Fibroblast of skin of right quadriceps (primary cell): ENCODE measurements at places on chromosomes 11 and 22.
A peak's percentile ranks its signal among the peaks of the same experiment; 100 is the strongest.

DNA sequence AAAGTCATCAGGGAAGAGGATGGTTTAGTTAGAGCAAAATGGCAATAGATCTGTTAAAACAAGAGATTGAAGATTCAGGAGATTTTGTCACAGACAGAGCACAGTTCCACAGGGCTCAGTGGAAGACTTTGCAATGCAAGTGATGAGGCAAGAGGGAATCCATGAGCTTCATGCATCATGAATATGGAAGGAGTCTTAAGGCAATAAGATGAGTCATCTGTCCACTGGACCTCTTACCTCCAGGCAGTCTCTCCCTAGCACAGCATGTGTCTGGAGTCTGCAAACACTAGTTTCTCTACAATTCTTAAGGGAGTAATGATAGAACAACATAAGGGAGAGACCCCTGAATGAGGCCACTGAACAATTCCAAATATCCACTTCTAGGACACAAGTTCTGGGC lies 245.7 kb downstream of the NXPE2 start:
- no peak for DNase-seq

DNA sequence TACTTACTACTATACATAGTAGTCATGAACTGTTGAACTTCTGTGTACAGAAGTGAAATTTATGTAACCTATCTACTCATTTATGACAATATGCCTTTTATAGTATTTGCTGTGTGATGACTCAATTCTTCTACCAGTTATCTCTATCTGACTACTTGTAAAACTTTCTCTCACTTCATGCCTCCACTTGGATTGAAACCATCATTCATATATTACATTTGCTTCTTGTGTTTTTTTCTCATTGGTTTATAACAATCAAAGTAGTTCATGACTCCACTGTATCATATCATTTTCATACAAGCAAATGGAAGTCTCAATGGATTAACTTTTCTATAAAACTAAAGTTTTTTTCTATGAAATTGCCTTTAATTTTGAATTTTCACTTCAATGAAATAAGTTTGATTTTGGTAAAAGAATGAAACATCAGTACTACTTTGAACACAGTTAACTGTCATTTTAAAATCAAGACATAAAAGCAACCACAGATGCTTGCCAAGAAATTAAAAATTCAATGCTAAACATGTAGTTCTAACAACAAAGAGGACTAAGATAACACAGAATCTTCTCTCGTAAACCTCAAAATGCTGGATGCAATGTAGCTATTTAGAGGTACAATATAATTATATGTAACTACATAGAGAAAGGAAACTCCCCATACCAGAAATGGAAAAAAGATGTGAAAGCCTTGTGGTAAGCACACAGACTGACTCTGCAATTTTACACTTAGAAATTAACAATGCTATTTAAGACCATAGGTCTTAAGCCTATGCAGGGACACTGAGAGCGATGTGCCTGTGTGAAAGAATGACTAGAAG lies 27.6 kb upstream of the EXPH5 start:
- DNase-seq, result peak; percentile 22

DNA sequence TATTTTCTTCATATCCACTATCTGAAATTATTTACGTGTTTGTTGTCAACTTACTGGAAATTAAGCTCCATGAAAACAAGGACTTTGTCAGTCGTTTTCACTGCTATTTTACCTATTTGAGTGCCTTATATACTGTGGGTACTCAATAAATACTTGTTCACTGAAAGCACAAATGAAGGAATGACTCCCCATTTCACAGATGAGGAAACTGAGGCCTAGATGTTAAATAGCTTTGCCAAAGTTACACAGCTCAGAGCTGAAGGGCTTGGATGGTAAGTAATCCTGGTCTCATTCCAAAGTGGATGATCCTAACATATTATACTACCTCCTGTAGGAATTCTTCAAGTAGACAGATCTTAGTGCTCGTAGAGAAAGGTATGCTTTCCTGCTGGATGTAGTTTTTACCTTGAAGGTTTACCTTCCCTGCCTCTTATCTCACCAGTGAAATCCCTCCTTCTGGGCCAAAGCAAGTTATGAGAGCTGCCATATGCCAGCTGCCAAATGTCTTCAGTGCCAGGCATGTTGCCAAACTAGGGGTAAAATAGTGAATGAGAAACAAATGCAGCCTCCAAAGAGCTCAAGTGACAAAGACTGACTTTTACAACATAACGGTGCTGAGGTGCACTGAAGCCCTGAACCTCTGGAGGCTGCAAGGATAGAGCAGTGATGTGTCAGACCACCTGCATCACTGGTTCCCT lies 129.7 kb downstream of the TRIM44 start:
- no peak for DNase-seq

DNA sequence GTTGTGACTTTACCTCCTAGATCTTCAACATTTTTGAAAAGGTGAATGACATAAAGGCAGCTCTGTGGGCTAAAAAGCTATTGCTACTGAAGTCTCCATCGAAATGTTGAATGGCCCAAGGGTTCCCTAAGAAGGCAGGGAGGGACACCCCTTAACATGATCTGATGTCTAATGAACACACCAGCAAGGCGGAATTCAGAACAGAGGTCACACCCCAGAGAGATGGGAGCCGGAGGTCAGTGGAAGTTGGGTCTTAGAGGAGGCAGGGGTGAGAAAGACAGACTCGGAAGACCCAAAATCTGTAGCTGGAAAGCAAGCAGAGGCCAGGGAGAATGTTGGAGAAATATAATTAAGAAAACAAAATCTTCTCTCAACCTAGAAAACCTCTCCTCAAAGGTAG lies 79.0 kb downstream of the TRIM29 start:
- no peak for DNase-seq

- peak; percentile 92 for DNase-seq
Measured at GRCh38 chr11:130785380-130786116, 130.7 kb downstream of the SNX19 start.

DNA sequence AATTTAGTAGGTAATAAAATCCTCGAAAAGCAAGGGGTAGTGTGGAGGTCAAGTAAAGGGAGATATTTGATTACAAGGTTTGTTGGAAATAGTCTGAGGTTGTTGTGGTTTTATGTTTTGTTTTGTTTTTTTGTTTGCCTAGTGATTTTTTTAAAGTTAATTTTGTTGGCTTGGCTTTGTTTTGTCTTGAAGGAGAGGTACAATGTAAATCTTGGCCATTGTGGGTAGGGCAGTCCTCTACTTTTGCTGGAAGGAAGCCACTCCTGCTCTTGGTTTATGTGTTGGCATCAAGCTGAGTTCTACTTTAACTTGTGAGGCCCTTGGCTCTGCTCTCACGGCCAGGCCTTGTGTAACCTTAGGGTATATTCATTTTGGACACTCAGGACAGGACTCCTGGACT lies 3.2 kb downstream of the AMOTL1 start:
- DNase-seq, result no peak

DNA sequence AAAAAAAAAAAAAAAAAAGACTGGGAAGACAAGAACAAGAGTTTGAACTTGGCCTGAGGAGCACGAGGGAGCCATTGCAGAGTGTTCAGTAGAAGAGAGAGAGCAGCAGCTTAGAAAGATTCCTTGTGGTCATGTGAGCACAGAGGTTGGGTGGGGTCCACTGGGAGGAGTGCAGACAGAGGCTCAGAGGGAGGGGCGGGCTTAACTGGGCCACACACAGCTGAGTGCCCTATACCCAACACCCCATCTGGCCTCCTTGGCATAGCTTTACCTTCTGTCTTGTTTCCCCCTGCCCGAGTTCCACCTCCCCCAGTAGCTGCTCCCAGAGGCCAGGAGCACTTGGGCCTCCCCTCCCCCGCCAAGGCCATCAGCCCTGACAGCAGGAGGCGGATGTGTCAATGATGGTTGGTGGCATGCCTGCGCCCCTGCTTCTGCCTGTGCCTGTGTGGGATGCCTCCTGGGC lies 12.1 kb downstream of the C11orf86 start:
- DNase-seq, result no peak

- peak; percentile 39 for DNase-seq
Measured at GRCh38 chr22:36569999-36570398, 41.0 kb upstream of the EIF3D start.

- DNase-seq, result no peak
Measured at GRCh38 chr11:80900265-80900664, 1459.4 kb upstream of the TENM4 start.

DNA sequence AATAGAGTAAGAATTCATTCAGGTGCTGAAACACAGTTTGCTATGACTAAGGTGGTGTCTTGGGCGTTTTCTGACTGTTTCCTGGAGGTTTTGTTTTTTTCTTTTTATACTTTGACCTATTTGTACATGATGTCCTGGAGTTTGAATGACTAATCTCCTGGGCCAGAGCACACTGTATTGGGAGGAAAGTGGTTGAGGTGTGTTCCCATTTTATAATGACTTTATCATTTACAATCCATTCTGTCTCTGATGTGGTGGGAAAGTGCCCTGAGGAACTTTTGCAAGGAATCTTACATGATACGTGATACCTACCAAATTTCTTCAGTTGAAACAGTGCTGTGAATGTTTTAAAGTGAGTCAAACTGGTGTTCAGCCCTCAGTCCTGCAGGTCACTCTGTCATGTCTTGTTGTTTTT lies 80.8 kb downstream of the TNRC6B start:
- DNase-seq, result no peak

DNA sequence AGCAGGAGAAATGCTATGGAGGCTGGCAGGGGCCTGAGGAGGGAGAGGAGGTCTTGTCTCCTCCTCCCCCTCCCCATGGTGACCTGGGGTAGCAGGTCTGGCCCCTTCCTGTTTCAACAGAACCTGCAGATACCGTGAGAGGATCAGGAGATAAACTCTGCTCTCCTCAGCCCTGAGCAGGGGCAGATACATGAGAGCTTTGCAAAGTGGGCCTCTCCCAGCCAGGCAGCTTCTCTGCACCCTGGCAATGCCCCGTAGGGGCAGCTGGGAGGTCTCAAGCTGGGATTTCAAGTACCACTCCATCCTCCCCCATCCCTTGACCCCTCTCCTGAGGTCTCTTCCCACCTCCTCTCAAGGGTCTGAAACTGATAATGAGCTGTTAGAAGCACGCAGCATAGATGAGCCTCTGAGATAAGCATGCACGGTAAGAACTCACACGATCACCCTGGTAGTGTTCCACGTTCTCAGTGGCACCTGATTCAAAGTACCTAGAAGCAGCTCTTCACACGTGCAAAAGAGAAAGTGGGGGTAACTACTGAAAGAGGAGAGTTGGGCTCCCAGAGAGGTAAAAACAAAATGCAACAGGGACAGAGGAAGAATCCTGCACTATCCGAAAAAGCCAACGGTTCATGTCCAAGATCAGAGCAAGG lies 4.9 kb upstream of the CCDC86 start:
- DNase-seq, result no peak

DNA sequence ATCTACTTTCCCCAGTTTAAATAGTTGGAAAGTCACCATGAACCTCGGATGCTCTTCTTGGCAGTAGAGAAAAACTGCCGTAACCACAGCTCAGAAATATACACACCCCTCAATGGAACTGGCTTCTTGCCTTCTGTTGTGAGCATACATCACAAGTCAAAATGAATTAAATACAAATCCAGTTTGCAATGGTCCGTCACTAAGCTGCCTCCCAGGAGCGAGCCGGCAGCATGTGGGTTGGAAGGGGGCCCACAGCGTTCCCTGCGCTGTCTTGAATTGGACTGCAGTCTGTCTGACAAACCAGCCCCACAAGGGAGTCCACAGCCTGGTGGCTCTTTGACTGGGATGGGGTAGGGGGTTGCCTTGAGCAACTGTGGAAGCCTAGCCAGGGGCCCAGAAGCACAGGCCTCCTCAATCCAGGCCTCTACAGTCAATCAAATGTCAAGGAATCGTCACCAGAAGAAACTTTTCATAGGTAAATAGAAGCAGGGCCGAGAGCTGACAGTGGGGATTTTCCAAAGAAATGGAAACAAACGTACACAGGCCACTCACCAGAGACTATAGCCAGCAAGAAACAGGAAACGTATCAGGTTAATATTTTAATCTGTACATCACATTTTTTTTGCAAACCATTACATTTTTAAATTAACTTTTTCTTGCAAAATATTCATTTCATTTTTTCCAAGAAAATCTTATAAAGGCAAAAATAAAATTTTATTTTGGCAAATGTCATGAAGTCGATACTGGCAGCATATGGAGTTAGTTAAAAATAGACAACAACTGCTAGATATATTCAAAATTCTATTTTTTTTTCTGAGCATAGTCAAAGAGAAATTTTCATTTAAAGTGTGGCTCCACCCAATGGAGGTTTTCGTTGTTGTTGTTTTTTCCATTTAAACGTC lies 38.5 kb downstream of the C11orf58 start:
- DNase-seq, result peak; percentile 69

GRCh38 chr22:19424186-19424500 lies 7.4 kb downstream of the HIRA start:
- no peak for DNase-seq

- DNase-seq, result no peak
Measured at GRCh38 chr11:57974848-57975601, 48.7 kb upstream of the OR9Q1 start.

DNA sequence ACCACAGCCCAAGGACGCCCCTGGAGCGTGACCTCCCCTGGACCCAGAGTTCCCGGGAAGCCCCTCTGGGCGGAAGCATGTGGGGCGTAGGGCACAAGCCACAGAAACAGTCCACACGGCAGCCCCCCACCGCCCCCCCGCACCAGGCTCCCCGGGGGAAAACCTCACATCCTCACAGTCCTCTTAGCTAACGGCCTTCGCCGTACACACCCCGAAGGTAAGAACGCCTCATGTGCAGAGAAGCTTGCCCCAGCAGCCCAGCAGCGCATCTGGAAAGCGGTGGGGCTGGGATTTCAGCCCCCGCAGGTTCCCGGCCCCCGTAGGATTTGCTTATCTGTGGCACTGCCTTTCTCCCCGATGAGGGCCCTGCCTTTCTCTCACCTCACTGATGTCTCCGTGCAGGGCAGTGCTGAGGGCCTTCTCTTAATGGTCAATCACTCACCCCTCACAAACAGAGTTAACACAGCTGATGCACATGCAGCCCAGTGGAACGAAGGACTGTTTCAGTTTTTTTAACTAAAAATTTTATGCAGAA lies 309.2 kb downstream of the BRD1 start:
- no peak for DNase-seq
